Endothelial cell (in vitro differentiated cells): ENCODE measurements at places on chromosomes 5 and 9.

DNA sequence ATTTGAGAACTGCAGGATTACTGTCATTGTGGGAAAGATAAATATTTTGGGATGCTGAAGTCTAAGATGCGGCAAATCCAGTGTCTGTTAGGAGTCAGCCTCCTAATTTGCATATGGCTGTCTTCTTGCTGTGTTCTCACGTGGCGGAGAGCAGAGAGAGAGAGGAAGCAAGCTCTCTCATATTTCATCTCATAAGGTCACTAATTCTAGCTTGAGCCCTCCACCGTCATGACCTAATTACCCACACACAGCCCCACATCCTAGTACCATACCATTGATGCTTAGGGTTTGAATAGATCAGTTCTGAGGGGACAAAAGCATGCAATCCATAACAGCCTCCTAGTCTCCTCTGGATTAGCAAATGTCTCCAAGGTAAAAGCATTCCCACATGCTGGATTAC lies 124.5 kb downstream of the CDH12 start:
- DNase-seq, result no peak
- no peaks in the 10 kb centered on the region for H3K4me1 ChIP-seq
- H3K27me3 ChIP-seq, result no peaks in the 10 kb centered on the region
- H3K36me3 ChIP-seq, result no peaks in the 10 kb centered on the region
- H3K4me3 ChIP-seq, result no peak overlapping the region

DNA sequence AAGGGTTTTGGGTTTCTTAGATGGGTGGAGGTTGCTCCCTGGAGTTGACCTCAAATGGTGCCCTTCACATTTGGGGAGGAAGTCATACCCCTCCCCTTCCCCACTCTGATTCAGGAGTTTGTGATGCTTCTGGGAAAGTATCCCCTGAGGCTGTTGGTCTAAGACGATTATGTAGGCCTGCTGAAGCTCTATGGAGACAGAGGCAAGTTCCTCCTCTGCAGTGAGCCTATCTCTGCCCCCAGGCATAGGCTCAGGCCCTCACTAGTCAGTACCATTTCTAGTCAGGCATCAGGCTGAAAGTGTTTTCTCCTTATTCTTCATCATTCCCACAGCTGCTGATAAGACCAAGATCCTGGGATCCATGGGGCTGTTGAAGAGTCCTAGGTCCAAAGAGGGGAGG lies 271.6 kb upstream of the NUDT12 start:
- peaks cover 4% of the 10 kb centered on the region for H3K27me3 ChIP-seq
- DNase-seq, result no peak
- H3K27ac ChIP-seq, result no peak overlapping the region
- H3K36me3 ChIP-seq, result no peaks in the 10 kb centered on the region

DNA sequence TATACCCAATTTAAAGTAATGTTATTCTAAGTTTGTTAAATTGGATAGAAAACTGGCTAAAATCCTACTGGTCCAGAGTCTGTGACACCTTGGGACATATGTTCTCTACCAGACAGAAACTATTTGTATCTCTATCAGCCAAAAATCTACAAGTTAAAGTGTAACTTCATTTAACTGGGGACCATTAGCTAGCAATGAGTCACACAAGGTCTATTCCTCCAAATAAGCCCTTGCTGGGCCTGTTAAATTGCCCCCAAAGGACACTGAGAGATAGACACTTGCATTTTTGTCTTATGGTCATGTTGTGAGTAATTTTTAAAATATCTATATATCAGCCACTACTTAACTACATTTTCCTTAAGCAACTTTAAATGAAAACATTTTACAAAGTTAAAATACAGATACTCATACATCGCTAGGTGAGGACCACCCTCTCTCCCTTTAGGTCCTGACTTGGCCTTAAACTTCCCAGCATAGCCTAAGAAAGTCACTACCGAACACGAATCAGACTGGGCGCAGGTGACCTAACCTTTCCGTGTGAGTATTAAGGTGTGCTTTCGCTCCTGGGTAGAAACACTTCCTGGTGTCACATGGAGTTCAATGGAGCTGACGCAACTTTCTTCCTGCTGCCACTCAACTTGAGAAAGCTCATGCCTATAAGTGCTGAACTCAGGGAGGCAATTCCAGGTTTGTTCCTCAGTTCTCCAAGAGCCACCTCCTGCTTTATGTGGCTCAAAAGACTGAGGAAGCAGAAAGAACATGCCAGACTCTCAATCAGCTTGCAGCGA lies 249.1 kb downstream of the DIRAS2 start:
- H3K4me3 ChIP-seq, result no peak overlapping the region
- H3K27me3 ChIP-seq, result no peaks in the 10 kb centered on the region
- DNase-seq, result no peak
- no peak overlapping the region for H3K27ac ChIP-seq
- H3K36me3 ChIP-seq, result no peaks in the 10 kb centered on the region

GRCh38 chr5:87183896-87184295 lies 83.8 kb upstream of the RASA1 start:
- no peaks in the 10 kb centered on the region for H3K4me1 ChIP-seq
- H3K27me3 ChIP-seq, result no peaks in the 10 kb centered on the region
- H3K27ac ChIP-seq, result no peak overlapping the region
- DNase-seq, result no peak

DNA sequence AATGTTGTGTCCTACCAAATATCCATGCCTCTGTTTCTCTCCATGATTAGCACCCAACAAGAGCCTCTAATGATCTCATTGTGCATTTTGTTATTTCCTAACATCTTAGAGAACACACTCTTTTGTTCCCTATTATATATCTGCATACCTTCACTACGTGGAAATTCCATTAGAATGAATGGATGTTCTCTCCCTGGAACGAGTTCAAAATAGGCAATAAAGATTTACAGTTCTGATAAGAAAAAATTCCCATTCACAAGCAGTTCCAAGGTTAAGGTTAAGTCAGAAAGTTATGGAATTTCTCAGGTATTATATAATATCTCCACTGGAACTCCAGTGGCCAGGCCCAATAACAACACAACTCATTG lies 83.7 kb downstream of the TRPM6 start:
- no peaks in the 10 kb centered on the region for H3K36me3 ChIP-seq
- H3K27ac ChIP-seq, result no peak overlapping the region
- no peaks in the 10 kb centered on the region for H3K4me1 ChIP-seq
- H3K27me3 ChIP-seq, result no peaks in the 10 kb centered on the region

DNA sequence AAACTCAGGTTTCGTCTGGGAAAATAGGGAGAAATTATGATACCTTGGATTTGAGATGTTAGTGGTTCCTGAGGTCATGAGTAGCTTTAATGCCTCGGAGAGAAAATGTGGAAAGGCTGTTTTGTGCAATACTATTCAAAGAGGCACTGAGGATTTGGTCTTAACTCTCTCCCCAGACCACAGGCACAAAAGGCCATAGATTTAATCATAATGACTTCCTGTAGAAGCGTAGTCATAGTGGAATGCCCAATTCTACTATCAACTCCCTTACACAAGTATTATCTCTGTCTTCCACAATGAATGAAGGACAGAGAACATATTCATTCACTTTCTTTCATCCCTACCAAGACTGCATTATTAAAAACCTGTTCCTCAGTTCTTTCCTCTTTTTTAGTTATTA lies 153.0 kb upstream of the FTMT start:
- no peak for DNase-seq
- H3K4me3 ChIP-seq, result no peak overlapping the region
- no peaks in the 10 kb centered on the region for H3K27me3 ChIP-seq

- no peak overlapping the region for H3K27ac ChIP-seq
- no peaks in the 10 kb centered on the region for H3K36me3 ChIP-seq
- no peak for DNase-seq
- no peaks in the 10 kb centered on the region for H3K27me3 ChIP-seq
These were observed 8.8 kb downstream of the HTR4 start for GRCh38 chr5:148645527-148645926.

GRCh38 chr9:32171339-32171738 lies 213.1 kb upstream of the ACO1 start:
- no peaks in the 10 kb centered on the region for H3K36me3 ChIP-seq
- H3K27me3 ChIP-seq, result no peaks in the 10 kb centered on the region
- no peaks in the 10 kb centered on the region for H3K4me1 ChIP-seq
- DNase-seq, result no peak
- no peak overlapping the region for H3K4me3 ChIP-seq

- no peaks in the 10 kb centered on the region for H3K27me3 ChIP-seq
- no peaks in the 10 kb centered on the region for H3K4me1 ChIP-seq
- no peaks in the 10 kb centered on the region for H3K36me3 ChIP-seq
- peak; percentile 81 for DNase-seq
- H3K27ac ChIP-seq, result no peak overlapping the region
These were observed 20.3 kb upstream of the NINJ1 start for GRCh38 chr9:93154293-93154903.

DNA sequence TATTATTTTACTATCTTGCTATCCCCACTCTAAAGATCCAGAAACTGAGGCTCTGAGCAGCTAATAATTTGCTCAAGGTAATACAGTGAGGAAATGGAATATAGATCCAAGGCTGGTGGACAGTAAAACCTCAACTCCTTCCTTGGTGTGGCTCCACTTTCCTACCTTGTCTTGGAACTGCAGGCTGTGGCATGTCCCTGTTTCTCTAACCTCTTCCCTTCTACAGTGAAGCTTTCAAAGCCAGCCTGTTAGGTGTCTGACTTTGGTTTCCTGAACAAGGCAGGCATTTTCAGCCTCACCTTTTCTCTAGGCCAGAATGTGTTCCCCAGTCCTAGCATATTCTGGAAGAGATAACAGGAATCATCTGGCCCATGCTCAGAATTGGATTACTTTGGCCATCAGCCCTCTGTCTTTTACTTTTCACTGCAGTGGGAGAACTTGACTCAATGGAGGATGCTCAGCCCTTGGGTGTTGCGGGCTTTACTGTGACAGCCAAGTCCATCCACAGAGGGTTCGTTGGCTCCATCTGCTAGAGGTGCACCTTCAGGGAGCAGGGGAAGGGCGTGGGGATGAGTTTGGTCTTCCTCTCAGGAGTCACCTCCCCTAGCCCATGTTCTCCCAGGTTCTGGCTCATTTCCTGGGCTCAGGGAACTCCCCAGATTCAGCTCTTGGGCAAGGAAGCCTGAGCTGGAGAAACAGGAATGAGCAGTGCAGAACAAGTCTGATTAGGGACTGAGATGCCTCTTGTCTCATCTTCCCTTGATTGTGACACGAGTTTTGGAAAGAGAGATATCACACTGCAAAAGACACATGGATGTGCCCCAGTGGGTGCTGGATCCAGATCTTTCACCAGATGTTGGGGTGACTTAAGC lies 1.1 kb downstream of the NIPAL4 start:
- peaks cover 11% of the 10 kb centered on the region for H3K4me1 ChIP-seq
- peaks cover 5% of the 10 kb centered on the region for H3K36me3 ChIP-seq
- H3K4me3 ChIP-seq, result peak overlapping the region; percentile 87
- H3K27ac ChIP-seq, result no peak overlapping the region

- H3K4me1 ChIP-seq, result peaks cover 35% of the 10 kb centered on the region
- H3K27me3 ChIP-seq, result peaks cover 2% of the 10 kb centered on the region
- H3K4me3 ChIP-seq, result no peak overlapping the region
- DNase-seq, result no peak
- no peak overlapping the region for H3K27ac ChIP-seq
These were observed 10.9 kb downstream of the SNCAIP start for GRCh38 chr5:122322801-122323548.

- H3K4me1 ChIP-seq, result no peaks in the 10 kb centered on the region
- DNase-seq, result no peak
- H3K27ac ChIP-seq, result no peak overlapping the region
- no peaks in the 10 kb centered on the region for H3K36me3 ChIP-seq
- no peaks in the 10 kb centered on the region for H3K27me3 ChIP-seq
- no peak overlapping the region for H3K4me3 ChIP-seq
These were observed 194.4 kb upstream of the TBC1D2 start for GRCh38 chr9:98449871-98450270.

- no peak overlapping the region for H3K27ac ChIP-seq
- H3K27me3 ChIP-seq, result peaks cover 3% of the 10 kb centered on the region
These were observed 44.0 kb upstream of the CTNNA1 start for GRCh38 chr5:138709202-138709601.

DNA sequence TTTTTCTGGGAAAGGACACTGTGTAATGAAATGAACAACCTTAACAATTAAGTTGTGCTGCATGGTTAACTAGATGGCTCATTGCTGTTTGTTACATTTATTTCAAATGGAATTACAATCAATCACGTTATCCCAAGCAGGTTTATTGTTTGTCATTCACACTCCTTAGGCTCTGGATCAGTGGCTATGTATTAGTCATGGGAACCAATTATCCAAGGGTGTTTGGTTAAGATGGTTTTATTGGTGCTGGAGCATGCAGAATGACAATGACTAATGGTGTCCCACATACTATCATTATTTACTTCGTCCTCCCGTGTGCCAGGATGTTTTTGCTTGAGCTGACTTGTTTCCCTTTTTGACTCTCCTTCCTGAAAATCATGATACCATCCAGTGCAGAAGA lies 10.6 kb upstream of the TRPC7 start:
- no peak overlapping the region for H3K27ac ChIP-seq
- peaks cover 1% of the 10 kb centered on the region for H3K27me3 ChIP-seq
- H3K4me1 ChIP-seq, result peaks cover 10% of the 10 kb centered on the region

DNA sequence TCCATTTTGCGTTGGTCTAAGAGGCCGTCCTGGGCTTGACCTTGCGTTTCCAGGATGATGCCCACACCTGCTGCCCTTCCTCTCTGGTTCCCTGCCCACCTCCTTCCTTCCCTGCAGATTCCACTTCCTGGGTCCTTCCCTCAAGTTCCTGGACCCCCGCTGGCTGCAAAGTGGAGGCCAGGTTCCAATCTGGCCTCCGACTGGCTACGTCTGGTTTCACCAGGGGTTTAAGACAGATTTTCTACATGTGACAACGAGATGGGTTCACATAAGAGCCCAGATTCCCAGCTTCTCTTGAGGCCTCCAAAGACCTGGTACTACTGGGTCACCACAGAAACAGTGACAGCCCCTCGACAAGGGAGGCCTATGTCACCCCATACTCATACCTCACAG lies 2.1 kb downstream of the MGAT4B start:
- H3K4me1 ChIP-seq, result peaks cover 8% of the 10 kb centered on the region
- H3K27me3 ChIP-seq, result peaks cover 13% of the 10 kb centered on the region
- DNase-seq, result no peak
- peak overlapping the region; percentile 88 for H3K4me3 ChIP-seq
- H3K27ac ChIP-seq, result no peak overlapping the region

DNA sequence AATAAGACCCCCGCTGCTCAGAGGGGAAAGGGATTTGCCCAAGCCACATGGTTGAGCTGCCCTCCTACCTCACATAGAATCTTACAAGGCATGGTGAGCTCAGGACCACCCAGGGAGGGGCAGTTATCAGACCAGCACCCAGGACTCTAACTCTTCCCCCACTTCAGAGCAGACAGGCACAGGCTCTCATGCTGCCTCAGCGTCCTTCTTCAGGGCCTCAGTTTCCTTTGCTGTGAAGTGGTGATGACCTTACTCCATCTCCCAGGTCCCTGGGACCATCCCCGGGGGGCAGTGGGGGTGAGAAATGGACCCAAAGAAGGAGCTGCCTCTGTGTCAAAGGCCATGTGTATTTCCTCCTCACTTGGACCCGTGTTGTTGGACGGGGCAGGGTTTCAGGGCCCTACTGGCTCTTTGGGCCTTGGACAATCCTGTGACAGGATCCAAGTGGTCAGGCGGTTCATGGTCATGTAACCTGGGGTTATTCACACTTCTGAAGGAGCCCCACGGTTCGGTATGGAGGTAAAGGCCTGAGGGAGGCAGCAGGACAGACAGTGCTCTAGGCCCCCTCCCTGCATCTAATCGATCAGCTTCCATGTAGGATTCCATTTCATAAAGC lies 31.7 kb upstream of the CSF1R start:
- peaks cover 10% of the 10 kb centered on the region for H3K4me1 ChIP-seq
- no peak overlapping the region for H3K4me3 ChIP-seq
- H3K27ac ChIP-seq, result no peak overlapping the region
- no peak for DNase-seq
- H3K27me3 ChIP-seq, result peaks cover 12% of the 10 kb centered on the region
- peaks cover 5% of the 10 kb centered on the region for H3K36me3 ChIP-seq
